ENCODE measurements at places on chromosomes 3 and 15. TPM values are rescaled to one million over a fixed set of nuclear protein-coding genes. Genes with fewer than 3 reads are reported as not detected.

The OCA2 gene
- total RNA-seq: not detected

DNA sequence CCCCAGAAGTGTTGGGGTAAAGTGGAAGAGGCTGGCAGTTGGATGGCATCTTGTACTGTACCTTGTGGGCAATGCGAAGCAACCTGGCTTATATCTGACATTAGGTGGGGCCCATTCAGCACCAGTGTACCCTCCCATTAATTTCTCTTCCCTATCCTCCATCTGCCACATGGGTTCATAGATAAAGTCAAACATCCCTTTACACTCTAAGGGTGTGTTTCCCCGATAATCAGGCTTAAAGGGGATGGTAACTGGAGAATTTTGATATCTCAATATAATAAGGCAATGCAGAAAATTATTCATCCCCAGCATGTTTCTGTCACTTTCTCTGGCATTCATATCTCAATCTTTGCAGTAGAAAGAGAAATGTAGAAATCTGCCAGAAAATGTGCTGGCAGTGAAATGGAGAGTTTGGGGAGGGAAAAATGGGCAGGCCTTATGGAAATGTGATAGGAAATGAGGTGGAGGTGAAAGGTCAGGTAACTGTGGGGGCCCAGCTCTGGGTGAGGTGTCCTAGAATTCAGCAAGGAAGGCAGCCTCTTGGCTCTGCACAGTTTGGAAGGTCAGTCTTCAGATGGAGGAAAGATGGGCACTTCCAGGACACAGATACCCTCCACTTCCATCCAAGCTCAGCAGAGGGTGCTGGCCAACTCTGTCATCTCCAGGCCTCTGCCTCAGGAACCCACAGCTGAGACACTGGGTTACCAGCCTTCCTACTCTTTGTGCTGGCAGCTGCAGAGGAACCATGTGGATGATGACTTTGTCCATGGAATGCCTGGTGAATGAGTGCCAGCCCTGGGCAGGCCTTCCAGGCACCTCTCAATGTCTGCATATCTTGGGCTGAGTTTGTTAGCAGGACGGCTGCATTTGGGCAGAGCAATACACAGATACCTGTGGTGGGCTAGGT is 325.9 kb upstream of the CTDSPL start:
- H3K27me3 ChIP-seq: peaks cover 19% of the 10 kb centered on the region
- H3K4me3 ChIP-seq: no peak overlapping the region
- DNase-seq: no peak
- no peak overlapping the region for H3K27ac ChIP-seq
- H3K4me1 ChIP-seq: peaks cover 10% of the 10 kb centered on the region
- H3K36me3 ChIP-seq: no peaks in the 10 kb centered on the region

The NUP210 gene
- total RNA-seq: 236 TPM

The SLC12A1 gene
- not detected for total RNA-seq

GRCh38 chr3:48999085-48999858 is 7.9 kb upstream of the WDR6 start:
- H3K4me1 ChIP-seq: peaks cover 13% of the 10 kb centered on the region
- H3K27ac ChIP-seq: no peak overlapping the region
- H3K36me3 ChIP-seq: peaks cover 5% of the 10 kb centered on the region
- no peaks in the 10 kb centered on the region for H3K27me3 ChIP-seq

DNA sequence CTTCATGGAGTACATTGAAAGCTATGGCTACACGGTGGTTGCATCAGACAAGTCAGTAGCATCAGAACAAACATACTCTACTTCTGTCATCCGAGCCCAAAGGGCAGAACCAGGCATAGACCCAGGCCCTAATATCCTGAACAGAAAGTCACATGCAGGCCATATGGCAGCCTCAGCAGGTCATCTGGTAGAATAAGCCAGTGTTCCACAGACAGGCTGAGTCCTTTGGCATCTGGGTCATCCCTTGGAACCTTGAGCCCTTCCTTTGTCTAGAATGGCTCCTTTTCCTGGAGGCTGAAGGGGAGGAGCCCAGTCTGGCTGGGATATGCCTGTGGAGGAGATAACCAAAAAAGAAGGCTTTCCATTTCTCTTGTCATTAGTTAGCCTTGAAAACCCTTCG is 29.2 kb downstream of the SEMA6D start:
- no peak overlapping the region for H3K27ac ChIP-seq
- no peak overlapping the region for H3K4me3 ChIP-seq
- no peak for DNase-seq
- H3K36me3 ChIP-seq: no peaks in the 10 kb centered on the region
- no peaks in the 10 kb centered on the region for H3K27me3 ChIP-seq

- no peaks in the 10 kb centered on the region for H3K4me1 ChIP-seq
- H3K4me3 ChIP-seq: no peak overlapping the region
- no peaks in the 10 kb centered on the region for H3K36me3 ChIP-seq
- no peak overlapping the region for H3K27ac ChIP-seq
- DNase-seq: no peak
Observed at GRCh38 chr3:182405759-182406158, 387.5 kb upstream of the ATP11B start.

The TARS3 gene
- total RNA-seq: 11.8 TPM

GRCh38 chr3:52399593-52399992 is 45.3 kb downstream of the SEMA3G start:
- no peak overlapping the region for H3K27ac ChIP-seq
- H3K4me3 ChIP-seq: no peak overlapping the region
- H3K36me3 ChIP-seq: peaks cover 13% of the 10 kb centered on the region
- no peaks in the 10 kb centered on the region for H3K4me1 ChIP-seq
- no peak for DNase-seq
- H3K27me3 ChIP-seq: no peaks in the 10 kb centered on the region

All from activated CD8-positive, alpha-beta memory T cell treated with anti-CD3 and anti-CD28 coated beads, Interleukin-2, amount 10 ng/mL, durations not matched to agents 7 days and 5 days (primary cell).